ENCODE measurements at places on chromosomes 6 and 20.

DNA sequence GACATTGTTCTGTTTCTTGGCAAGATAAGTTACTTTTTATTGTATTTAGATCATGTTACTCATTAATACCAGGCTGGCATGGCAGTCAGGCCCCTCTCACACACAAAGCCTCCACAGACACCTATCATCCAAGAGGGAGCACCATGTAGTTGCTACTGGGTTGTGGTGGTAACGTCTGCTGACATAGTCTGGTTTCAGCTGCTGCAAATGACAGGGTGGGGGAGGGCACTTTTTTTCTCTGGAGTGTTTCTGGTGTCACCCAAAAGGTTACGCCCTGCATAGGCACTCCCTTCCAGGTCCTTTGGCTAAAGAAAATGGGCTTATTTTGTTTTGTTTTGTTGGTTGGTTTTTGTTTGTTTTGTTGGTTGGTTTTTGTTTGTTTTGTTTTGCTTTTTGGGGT is 236.4 kb upstream of the RIMS1 start:
- no peak for DNase-seq

- no peak for DNase-seq
Measured at GRCh38 chr20:24546232-24546892, 76.9 kb downstream of the SYNDIG1 start.

DNA sequence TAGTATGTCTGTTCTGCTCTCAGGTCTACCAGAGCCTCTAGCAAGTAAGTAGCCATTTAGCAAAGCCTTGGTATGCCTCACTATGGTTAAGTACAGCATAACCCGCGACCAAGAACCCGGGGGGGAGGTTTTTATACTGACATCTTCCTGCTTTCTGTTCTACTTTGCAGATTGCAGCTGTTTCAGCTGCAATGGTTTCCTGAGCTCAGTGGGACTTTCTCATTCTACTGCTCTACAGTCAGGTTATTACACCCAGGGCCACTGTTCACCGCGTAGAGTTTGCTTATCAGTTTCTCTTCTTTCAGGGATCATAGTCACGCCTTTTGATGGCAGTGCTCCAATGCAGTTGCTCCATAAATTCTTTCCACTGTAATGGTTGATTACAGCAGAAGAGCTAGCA is 631.3 kb downstream of the TFAP2A start:
- DNase-seq = no peak

DNA sequence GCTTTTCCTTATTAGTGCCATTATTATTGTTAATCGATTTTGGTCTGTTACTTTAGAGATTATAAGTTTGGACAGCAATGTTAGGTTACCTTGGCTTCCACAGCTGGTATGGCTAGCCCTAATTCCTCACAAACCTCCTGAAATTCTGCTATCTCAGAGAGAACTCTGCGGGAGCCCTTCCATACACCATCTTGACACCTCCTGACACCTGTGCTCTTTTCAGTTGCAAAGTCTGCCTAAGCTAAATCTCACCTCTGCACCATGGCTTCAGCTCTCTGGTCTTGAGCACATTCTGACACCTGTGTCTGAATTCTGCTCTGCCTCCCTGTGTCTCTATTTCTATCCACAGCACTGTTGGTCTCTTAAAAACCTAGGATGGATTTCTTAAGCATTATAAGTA is 106.5 kb downstream of the DCDC2 start:
- no peak for DNase-seq

DNA sequence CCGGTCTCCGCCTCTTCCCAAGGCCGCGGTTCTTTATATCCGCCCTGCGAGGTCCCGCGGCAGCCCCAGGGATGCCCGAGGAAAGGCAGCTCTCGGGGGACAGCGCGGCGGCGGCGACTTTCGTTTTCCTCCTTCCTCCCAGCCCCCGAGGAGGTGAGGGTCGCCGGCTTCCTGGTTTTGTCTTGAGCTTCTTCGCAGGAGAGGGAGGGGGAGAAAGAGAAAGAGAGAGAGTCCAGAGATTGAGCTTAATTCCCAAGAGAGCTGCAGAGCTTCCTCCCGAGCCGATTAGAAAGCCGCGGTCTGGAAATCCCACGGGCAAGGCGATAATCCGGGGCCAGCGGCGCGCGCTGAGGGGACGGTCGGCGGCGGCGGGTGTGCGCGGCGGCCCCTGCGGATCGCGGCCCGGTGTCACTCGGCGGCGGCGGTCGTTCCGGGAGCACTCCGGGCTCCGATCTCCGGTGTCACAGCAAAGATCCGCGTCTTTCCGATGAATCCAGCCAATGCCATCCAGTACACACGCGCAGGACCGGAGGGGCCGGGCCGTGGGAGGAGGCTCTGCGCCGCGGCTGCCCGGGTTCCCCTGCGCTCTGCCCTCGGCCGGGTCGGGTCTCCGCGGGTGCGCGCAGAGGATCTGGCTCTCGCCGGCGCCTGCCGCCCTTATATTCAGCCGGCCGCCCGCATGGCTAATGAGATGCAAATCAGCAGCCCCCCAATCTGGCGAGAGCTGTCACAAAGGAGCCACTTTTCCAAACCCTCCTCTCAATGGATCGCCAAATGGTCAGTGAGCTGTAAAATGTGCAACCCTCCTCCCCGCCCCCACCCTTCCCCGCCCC is at the start of gene DLL1:
DLL1 (minus strand) TSS at position 783 of the 833 bp plus-strand sequence. CDS start 939 bp downstream, outside the sequence.
- DNase-seq = peak; percentile 24

Measured in HT1080 (cell line).